ENCODE measurements at places on chromosomes 2 and 18.

DNA sequence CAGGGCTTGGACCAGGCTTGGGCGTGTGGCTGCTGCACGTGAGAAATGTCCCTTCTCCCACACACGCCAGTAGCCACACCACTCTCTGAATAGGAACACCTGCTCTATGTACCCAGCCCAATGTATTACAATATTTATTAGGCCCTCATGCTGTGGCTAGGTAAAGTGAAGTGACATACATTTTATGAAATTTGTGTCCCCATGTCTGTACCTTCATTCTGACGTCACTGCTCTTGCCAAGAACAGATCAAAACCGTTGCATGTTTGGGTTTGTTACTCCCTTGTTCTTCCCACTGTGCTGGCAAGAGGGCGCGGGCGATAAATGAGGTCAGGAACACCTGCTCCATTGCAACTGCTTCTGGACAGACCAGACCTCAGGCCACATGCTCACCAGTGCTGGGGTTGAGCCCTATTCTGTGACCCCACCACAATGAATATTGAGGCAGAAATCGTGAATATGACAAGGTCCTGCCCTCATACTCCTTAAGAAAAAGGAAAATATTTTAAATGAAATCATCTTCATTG lies 436.4 kb upstream of the SALL3 start:
- no peak for DNase-seq

GRCh38 chr18:34514957-34515356 lies 195.1 kb upstream of the DTNA start:
- no peak for DNase-seq

GRCh38 chr2:24491542-24492420 lies 727 bp downstream of the NCOA1 start:
- DNase-seq, result no peak

- peak; percentile 87 for DNase-seq
These were observed 56.8 kb downstream of the SLC4A10 start for GRCh38 chr2:161681046-161681445.

GRCh38 chr18:39260565-39260964 lies 1695.0 kb upstream of the CELF4 start:
- DNase-seq, result no peak

DNA sequence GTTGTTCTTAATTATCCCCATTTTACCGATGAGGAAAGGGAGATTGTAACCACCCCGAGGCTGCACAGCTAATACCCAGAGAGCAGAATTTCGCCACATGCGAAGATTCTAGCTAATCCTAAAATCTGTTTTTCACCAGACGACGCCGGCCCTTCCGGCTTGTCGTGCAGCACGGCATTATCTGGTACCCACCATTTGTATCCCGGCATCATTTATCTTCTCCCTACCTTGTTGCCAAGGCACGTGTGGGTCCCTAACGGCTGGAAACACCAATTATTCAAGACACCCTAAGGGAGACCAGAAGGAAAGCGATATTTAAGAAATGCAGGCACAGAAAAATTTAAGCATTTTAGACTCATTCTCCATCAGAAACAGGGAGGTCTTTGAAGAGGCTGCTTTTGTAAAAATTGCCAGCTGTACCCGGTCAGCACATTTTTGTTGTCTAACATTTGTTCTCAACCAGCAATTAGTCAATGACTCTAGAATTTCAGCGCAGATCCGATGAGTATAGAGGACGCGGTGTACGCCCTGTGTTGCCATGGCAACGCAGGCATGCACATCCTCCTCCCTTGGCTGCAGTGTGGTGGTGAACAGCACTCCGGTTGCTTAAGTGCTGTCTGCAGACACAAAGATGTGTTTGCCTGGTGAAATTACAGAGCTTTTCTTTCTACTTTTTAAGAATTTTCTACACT lies 111.6 kb downstream of the AGAP1 start:
- DNase-seq, result peak; percentile 76

DNA sequence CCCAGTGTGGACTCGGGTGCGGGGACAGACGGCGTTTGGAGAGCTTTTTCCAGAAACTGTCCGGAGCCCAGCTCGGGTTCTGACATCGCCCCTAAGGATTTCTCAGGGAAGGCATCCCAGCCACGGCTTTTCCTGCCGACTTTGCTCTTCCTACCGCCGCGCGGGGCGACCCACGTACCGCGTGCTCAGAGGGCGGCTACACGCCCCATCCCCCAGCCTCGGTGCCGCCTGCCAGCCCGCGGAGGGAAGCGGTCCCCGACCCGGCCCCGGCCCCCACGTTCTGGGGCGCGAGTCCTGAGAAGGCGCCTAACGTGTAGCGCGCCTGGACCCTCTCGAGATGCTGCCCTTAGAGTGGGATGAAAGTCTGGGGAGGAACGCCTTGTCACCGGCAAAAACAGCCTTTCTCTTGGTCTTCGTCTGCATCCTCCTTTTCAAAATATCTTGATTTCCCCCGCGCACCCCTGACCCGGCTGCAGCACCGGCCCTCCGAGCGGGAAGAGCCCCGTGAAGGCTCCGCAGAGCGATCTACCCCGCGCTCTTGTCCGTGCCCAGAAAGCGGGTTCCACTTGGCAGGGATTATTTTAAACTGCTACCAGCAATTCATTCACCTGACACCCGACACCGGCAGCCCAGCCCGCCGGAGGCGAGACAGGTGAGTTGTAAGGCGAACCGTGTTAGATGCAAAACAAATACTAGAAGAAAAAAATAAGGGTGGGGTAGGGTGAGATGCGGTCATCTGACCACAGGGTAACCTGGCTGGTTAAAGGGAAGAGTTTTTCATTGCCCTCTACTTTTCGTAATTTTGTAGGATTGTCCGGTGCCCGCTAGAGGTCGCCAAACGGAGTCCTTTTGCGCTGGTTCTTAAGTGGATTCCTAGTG lies 812 bp upstream of the KCNG3 start:
- DNase-seq, result peak; percentile 76

GRCh38 chr18:51383116-51383515 lies 185.6 kb upstream of the MEX3C start:
- DNase-seq, result no peak

DNA sequence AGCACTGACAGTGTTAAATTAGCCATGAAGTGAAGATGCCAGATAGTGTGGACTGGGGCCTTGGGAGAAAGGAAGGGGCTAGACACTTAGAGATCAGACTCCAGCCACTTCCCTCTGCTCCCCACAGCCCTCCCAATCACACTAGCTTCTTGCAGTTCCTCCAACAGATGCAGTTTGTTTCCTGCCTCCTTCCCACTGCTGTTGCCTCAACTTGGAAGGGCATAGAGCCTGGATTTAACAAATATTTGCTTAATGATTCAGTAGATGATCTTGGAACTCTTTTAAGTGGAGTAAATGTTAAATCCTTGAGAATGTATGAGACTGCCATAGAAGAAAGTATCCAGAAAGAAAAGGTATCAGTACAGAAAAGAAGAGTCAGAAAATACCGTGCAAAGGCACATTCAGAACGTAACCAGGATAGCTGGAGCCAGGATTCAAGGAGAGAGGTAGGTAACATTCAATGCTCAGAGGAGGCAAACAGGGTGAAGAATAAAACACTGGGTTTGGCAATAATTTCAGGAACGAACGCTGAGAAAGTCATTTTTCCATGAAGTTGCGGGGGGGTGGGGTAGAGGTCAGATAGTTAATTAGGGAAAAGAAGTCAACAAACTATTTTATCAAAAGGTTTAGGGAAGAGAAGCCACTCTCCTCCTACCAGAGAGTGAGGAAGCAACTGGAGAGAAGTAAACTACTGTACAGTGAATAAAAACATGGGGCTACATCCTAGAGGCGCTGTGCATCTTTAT lies 1.3 kb upstream of the BZW1 start:
- DNase-seq, result peak; percentile 53

DNA sequence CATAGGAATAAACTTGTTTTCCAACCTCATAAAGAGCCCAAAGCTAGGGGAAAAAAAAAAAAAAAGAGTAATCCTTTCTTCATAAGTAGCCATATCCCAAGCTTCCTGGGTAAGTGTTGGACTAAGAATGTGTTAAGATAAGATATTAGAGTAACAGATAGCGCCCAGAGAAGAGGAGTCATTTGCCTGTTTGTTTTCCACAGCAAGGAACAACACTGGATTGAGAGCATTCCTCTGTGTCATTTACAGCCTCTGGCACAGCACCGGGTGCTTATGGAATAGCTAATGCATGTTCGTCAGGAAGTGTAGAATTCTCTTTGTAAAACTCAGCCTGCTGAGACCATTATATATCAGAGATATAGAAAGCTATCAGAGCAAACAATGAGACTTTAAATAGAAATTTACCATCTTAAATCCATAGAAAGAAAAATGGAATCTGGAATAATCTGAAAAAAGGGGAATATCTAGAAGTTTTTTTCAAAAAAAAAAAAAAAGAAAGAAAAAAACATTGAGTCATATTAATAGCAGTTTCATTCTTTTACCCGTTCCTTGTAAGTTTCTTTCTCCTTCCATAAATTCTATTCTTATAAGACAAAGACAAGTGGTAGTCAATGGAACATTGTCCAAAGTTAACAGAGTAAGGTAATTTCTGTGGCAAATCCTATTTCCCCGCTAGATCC lies 37.6 kb downstream of the LRP2 start:
- DNase-seq, result no peak

- no peak for DNase-seq
These were observed 75.3 kb upstream of the PNPT1 start for GRCh38 chr2:55768991-55769390.

DNA sequence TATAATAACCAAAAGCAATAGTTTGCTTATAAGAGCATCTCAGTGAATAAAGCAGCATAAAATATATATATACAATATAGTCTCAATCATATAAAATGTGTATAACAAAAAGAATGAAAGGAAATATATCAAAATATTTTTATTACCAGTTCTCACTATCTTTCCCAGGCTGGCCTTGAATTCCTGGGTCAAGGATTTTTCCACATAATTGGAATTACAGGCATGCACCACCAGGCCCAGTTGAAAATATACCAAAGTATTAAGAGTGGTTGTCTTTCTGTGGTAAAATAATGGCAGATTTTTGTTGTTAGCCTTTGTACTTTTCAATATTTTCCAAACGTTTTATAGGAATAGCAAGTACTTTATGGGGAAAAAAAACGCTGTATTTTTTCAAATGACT lies 8.6 kb upstream of the TLK1 start:
- DNase-seq, result no peak

DNA sequence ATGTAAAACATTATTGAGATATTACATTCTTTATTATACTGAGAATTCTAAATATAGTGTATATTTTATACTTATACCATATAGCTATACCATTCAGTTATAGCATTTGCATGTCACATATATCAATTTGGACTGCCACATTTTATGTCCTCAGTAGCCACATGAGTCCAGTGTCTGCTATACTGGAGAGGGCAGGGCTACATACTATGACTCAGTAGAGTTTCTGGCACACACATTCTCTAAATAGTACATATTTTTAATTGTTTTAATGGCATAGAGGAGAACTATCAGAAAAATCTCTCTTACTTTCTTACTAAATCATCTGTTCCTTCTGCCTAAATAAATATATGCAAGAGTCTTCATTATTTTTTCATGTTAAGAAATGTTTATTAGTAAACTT lies 55.4 kb upstream of the COL5A2 start:
- DNase-seq, result peak; percentile 26

DNA sequence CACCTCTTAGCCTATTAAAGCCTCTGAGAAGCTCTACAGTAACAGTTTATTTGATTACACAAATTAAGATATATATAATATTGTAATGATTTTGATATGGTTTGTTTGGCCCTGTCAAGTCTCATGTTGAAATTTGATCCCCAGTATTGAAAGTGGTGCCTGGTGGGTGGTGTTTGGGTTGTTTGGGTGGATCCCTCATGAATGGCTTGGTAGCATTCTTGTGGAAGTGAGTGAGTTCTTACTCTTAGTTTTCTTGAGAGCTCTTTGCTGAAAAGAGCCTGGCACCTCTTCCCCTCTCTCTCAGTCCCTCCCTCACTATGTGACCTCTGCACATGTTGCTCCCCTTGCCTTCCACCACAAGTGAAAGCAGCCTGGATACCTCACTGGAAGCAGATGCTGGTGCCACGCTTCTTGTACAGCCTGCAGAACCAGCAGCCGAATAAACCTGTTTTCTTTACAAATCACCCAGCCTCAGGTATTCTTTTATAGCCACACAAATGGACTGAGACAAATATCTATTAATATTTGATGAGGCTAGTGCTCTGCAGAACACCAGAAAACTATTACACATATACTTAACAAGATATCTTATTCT lies 52.8 kb downstream of the SLC4A10 start:
- no peak for DNase-seq

DNA sequence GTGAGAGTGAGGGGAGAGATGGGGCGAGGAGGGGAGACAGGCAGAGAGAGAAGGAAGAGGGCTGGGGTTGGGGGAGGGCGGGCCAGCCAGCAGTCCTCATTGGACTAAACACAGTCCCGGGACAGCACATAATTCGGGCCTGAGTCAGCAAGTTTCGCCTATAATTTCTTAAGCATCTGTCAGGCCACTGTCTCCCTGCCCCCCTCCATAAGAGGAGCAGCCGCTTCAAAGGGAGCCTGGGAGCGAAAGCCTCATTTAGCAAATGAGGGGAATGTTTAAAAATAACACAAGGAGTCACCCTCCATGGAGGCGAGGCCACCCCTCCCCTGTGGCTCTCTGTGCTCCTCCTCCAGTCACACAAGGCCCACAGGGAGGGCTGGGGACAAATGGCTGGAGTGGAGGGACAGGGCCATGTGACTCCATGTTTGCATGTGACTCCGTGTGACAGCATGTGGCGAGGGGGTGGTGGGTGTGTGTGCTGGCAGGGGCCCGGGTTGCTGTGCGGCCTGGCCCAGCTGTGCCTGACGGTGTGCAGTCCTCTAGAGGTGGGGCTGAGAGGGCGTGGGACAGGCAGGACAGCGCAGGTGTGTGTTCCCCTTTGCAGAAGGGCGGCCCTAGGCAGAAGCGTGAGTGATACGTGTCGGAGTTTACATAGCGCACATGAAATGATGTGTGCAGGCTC lies 162.4 kb downstream of the CELF4 start:
- peak; percentile 70 for DNase-seq

- peak; percentile 56 for DNase-seq
These were observed 24.4 kb downstream of the MPHOSPH10 start for GRCh38 chr2:71154798-71155197.

DNA sequence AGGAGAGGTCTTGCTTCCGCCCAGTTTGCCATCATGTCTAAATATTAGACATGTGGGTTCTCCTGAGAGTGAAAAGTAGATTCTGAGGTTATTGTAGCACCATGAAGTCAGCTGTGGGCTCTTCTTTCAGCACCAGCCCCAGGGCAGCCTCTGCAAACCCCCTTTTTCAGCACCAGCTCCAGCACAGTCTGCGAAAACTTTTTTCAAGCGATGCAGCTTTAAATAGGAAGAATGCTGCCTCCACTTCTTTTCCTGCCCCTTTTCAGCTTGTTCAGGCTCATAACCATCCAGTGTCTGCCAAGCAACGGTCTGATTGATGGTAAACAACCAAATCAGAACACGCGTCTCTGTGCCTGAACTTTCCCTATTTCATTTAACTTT lies at the start of gene COL5A2:
Gene COL5A2, minus strand, starts transcription at position 192 of the 381 bp plus-strand sequence. Its CDS starts 157 bp downstream, at position 35.
- DNase-seq, result no peak

GRCh38 chr2:241514553-241514952 lies 6.2 kb upstream of the STK25 start:
- no peak for DNase-seq

GRCh38 chr2:65098741-65099140 lies 31.2 kb downstream of the RAB1A start:
- DNase-seq, result no peak

GRCh38 chr2:25063876-25064660 lies 22.2 kb downstream of the EFR3B start:
- no peak for DNase-seq

- DNase-seq, result no peak
These were observed 116.5 kb downstream of the GALR1 start for GRCh38 chr18:77366067-77366719.

- DNase-seq, result no peak
These were observed 447.3 kb downstream of the KCNJ3 start for GRCh38 chr2:155145758-155146229.
